Activated T-cell treated with anti-CD3 and anti-CD28 coated beads, Interleukin-2, amount 50 U/mL, for 4 hours (primary cell): ENCODE measurements at places on chromosomes 1 and 21.

- no peak for DNase-seq
Observed at GRCh38 chr1:33508151-33508550, 35.7 kb downstream of the ZSCAN20 start.

GRCh38 chr1:155715777-155716176 is 26.9 kb downstream of the DAP3 start:
- DNase-seq = no peak

DNA sequence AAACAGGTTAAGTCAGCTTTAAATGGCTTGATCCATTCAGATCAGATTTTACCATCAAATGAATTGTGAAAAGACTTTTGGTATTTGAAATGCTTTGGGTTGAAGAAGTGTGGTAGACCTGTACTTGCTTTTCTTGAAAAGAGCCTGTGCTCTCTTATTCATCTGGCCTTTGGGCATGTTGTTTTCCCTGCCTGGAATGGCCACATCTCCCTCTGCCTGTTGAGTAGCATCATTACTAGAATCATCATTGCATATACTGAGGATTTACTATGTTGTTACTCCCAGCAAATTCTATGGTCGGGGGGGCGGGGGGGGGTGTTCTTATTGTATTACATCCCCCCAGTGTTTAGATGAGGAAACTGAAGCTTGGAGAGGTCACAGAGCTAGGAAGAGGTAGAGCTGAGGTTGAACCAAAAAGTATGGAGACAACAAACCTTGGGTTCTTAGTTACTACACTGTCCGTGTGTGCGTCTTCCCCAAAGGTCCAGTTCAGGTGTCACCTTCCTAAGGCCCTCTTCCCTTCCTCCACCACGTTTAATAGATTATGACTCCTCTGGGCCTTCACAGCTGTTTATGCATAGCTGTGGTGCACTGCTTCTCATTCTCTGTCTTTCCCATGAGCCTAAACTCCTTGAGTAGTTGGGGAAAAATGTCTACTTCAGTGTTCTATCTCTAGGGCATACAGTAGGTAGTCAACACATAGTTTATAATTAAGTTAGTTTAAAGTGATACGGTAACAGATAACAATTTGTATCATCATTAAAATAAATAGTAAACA is 246.4 kb upstream of the HOOK1 start:
- no peak for DNase-seq

GRCh38 chr1:201295346-201295745 is 12.0 kb downstream of the PKP1 start:
- no peak for DNase-seq

DNA sequence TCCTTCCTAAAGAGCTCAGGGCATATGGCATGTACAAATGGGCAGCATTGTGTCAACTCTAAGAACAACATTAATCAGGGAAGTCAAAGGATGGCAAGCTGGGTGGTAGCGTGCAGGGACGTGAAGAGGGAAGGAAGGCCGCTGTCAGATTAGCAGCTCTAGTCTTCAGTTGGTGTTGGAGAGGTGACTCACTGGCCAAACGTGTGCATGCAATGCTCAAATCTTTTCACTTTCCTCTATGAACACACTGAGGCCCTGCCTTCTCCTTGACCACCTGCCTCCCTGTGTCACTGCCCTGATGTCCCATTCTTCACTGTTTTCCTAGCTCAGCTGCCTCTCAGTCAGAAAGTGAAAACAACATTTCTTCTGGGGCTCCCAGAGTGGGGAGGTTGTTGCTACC is 5.9 kb upstream of the PIGR start:
- DNase-seq = no peak

DNA sequence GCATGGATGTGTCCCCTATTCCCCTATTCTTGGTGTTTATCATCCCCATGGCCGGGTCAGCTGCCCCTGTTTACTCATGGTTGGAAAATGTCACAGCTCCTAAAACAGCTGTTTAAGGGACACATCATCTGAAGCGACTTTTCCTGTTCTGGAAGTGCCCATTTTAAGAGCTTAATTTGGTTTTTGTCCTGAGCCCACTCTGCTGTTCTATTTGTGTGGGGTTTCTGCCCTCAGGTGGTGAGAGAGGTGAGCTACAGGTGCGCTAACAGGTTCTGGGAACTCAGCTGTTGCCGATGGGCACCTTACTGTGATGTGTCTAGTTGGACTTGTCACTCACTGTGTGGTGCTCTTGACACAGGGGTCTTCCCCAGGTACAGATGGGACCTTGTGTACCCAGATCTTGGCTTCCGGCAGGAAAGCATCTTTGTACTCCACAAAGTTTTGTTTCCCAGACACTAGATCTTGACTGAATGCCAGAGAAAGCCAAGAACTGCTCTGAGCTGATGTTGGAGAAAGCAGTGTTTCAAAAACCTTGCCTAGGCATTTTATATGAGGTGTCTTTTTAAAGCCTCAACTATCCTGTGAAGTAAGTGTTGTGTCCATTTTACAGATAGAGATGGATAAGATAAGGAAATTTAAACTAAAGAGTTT is 59.0 kb upstream of the CD1D start:
- DNase-seq = peak; percentile 10

- no peak for DNase-seq
Observed at GRCh38 chr1:168865850-168866620, 137.0 kb upstream of the DPT start.

DNA sequence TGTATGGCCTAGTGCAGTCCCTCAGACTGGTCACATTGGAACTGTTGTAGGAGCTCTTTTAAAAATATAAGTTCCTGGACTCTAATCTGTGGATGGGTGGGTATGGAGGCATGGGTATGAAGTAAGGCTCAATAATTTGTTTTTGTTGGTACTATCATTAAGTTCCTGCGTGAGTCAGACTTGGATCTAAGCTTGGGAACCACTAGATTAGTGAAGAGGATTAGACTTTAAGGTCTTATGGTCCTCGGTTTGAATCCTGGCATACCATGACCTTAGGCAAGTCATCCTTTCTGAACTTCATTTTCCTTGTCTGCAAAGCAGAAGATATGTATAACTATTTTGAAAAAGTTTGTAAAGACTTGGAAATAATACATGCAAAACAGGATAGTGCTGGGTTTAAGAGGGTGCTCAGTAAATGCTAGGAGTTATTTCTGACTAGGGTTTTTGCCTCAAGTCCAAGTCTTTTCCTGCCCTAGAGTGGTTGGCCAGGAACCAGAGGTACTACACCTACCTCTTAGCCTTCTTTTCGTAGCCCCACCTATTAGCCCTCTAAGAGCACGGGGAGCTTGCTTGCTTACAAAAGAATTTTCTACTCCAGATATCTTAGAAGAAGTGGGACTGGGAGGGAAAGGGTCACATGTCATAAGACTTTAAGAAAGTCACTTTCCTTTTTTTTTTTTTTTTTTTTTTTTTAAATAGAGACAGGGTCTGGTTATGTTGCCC is 38.6 kb upstream of the METTL18 start:
- DNase-seq = no peak

DNA sequence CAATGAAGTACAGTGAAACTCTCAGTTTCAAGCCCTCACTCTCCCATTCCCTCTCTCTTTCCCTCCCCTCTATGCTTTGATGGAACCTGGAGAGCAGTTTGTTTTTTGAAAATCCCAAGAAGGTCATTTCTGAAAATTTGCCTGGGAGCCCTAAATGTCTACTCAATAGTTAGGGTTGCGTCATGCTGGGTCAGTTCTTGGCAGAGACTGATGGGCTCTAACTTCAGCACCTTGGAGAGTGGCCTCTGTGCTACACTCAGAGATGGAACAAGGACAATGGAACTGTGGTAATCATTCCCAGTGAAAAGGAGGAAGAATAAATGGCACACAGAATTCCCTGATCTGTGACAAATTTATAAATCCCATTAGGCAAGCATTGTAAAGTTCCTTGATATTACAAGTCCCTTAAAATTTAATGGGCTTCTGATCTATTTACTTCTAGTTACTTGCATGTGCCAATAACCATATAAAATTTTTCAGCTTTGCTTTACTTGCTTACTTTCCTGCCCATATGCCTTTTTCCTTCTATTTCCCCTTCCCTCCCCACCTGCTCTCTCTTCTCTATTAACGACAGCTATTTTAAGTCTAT is 182.9 kb upstream of the KCND3 start:
- DNase-seq = no peak

DNA sequence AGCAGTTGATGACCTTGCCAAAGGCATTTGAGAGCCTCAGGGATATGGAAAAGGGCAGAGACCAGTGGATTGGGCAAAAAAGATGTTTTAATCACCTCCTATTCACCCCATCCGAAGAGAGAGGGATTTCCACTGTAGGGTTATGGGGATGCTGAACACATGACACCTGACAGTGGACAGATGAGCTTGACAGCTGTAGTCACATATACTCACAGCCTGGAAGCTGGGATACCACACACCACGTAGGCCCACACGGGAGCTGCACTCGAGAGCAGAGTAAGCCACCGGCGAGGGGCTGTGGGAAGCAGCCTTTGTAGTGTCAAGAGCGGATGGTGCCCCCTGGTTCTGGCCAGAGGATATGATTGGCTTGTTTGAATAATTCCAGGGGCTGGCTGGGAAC is 20.0 kb downstream of the ZBTB40 start:
- no peak for DNase-seq

DNA sequence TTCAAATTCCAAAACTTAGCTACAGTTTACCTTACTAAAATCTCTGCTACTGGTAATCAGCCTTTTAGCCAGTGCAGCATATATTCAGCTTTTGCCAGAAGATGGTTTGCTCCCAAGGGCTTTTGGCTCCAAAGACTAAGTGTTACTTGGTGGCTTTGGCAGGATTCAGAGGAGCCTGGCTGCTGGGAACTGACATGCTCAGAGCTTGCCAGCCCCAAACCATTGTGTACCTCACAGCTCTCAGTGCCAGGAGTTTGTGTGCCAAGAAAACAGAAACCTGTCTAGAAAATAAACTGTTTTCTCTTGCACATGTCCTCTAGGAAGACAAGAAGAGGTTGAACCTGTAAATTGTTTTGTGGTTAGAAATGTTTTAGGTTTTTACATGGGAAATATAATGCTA is 315.9 kb downstream of the ST6GALNAC3 start:
- DNase-seq = no peak

DNA sequence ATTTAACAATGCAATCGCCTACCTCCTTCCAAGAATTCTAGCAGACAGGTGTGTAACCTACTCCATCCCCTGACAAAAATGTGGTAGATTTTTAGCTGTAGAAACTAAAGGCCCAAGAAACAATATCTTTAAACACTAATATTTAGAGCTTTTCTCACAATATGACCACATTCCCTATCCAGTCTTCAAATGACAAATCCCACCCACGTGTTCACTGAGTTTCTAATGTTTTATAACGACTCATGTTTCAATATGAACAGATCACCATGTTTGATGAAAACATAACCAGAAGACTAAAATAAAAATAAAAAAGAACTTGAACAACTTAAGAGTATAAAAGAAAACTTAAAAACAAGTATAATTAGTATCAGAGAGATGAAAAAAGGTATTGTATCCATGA is 24.6 kb downstream of the RSBN1 start:
- no peak for DNase-seq

DNA sequence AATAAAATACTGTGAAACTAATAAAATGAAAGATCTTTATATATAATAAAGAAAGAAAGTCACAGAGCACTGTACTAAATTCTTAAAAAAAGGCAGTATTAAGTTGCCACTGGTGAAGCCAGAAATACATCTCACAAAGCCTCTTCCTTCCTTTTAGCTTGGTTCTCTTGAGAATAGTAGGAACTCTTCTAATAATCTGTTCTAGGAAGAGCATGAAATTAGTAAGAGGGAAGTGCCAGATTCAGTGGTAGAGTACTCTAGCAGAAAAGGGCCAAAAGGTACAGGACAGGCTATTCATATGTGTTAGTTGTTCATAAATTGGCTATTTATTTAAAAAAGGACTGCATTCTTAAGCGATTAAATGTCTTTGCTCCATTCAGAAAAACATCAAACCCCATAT is 33.7 kb downstream of the CTTNBP2NL start:
- DNase-seq = no peak

DNA sequence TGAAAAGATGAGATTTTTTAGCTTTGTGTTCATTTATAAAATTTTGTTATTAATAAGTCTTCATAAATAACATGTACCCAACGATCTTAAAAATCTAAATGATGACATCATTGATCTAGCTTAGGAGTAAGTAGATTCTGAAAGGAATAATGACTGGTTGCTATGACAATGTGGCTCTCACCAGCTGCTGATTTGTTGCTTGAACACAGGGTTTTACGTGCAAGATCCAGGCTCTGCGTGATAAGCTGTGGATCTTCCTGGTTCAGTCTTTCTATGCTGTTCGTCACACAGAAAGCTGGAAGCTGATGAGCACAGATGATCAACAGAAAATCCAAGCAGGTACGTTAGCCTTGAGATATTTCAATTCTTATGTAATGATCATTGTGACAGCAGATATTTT is 49.1 kb upstream of the C1orf146 start:
- no peak for DNase-seq

DNA sequence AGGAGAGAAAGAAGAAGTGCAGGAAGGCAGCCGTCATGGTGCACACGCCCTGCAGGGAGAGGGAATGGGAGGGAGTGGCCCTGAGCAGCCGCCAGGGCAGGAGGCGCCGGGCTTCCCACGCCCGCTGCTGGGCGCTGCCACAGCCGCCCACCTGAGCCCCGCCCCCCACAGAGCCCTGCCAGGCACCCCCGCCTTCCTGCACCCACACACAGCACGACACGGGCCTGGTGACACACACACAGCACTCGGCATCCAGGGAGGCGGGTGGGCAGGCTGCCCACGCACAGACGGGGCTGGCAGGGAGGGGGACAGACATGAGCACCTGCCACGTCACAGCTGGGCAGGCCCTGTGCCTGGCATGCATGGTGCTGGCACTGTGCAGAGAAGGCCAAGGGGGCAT is 27.5 kb downstream of the ADGRB2 start:
- peak; percentile 67 for DNase-seq

DNA sequence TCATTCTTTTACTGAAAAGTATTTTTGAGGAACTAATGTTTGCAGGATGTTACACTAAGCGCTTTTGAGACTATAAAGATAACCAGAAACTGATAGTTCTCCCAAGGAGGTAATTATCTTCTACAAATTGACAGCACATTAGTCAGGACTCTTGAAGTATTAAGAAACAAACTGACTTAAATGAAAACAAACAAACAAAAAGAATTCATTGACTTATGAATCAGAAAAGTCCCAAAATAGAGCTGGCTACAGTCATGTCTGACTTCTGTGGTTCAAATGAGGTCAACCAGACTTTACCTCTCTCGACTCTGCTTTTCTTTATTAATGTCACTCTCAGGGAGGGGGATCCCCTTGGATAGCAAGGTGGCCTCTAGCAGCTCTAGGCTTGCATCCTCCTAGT is 296.8 kb downstream of the TPR start:
- no peak for DNase-seq

- no peak for DNase-seq
Observed at GRCh38 chr1:159338018-159338417, 35.9 kb downstream of the FCER1A start.

- DNase-seq = no peak
Observed at GRCh38 chr21:15301014-15301413, 236.2 kb upstream of the NRIP1 start.

GRCh38 chr1:157399343-157399983 is 152.9 kb downstream of the FCRL5 start:
- no peak for DNase-seq
